AG10803 (cell line): ENCODE measurements at places on chromosomes 2 and 18.

DNA sequence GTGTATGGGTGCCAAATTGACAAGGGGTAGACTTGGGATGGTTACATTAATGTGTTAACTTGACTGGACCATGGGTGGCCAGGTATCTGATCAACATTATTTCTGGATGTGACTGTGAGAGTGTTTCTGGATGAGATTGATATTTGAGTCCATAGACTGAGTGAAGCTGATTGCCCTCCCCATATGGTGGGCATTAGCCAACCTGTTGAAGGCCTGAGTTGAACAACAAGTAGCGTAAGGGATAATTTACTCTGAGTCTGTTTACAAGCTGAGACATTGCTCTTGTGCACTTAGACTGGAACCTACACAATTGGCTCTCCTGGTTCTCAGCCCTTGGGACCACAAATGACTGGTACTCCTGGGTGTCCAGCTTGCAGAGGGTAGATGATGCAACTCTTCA is 240.1 kb downstream of the ASXL3 start:
- DNase-seq: no peak

DNA sequence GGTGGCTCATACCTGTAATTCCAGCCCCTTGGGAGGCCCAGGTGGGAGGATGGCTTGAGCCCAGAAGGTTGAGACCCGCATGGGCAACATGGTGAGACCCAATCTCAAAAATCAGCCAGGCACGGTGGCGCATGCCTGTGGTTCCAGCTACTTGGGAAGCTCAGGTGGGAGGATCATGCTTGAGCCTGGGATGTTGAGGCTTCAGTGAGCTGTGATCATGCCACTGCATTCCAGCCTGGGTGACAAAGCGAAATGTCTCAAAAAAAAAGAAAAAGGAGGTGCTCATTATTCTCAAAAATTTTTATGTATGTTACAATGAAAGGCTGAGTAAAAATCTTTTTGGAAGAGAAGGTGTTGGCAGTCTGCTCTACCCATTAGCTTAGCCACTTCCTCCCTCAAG is 106.8 kb downstream of the TSN start:
- DNase-seq: no peak

- DNase-seq: no peak
Observed at GRCh38 chr18:80148326-80149199, 39.5 kb downstream of the ADNP2 start.

DNA sequence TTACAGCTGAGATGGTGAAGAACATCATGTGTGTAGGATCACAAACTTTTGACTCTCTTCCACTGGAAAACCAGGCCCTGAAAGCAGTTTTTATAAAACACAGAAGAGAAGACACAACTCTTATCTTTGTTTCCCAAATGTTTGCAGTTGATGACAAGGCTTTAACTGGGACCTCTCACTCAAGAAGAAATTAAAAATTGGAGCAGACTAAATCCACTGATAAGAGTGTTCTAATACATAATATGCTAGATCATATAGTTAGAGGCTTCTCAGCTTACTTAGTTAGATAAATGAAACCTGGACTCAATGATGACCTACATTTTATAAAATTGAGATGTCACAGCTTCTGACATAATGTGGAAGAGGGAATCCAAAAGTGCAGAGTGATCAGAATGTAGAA is 158.3 kb upstream of the WDSUB1 start:
- DNase-seq: no peak

GRCh38 chr2:29223851-29224692 is 108.9 kb downstream of the CLIP4 start:
- DNase-seq: peak; percentile 38

GRCh38 chr2:211093743-211094303 is 537.4 kb downstream of the CPS1 start:
- DNase-seq: no peak

DNA sequence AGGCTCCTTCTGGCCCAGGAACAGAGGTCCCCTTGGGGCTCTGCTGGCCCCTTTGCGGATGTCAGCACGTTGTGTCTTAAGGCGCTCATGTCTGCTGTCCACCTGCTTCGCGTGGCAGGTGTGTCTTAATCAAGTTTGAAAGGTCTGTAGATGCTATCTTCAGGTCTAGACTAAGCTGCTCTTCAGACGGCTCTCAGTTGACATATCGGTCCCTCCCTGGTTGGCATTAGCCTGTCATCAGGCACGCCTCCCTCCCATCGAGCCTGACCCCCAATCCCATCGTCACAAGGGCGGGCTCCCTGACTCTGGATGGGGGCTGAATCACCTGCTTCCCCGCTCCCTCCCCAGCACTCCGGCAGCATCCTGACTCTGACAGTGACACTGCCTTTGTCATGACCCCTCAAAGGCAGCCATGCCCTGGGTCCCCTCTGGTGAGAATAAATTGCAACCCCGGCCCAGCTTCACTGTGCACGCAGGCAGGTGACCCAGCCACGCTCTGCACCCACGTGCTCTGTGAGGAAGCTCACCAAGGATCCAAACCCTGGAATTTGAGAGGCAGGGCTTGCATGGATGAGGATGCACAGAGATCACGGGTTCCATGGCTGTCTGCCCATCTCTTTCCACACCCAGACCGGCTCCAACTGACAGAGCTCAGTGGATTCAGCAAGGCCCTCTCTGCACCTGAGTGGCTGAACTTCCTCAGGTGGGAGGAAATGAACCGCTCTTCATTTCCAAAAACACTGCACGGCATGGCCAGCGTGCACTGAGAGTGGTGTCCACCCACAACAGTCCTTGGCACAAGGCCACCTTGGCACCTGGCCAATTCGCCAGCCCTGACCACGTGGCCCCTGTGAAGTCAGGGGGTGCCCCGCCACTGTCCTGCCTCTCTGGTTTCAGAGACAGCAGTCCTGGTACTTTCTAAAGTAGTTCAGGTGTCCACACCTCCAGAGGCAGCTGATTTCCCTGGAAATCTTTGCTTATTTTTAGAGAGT is 110.2 kb upstream of the GPC1 start:
- no peak for DNase-seq

GRCh38 chr2:62406573-62407043 is 99.4 kb downstream of the TMEM17 start:
- DNase-seq: no peak

DNA sequence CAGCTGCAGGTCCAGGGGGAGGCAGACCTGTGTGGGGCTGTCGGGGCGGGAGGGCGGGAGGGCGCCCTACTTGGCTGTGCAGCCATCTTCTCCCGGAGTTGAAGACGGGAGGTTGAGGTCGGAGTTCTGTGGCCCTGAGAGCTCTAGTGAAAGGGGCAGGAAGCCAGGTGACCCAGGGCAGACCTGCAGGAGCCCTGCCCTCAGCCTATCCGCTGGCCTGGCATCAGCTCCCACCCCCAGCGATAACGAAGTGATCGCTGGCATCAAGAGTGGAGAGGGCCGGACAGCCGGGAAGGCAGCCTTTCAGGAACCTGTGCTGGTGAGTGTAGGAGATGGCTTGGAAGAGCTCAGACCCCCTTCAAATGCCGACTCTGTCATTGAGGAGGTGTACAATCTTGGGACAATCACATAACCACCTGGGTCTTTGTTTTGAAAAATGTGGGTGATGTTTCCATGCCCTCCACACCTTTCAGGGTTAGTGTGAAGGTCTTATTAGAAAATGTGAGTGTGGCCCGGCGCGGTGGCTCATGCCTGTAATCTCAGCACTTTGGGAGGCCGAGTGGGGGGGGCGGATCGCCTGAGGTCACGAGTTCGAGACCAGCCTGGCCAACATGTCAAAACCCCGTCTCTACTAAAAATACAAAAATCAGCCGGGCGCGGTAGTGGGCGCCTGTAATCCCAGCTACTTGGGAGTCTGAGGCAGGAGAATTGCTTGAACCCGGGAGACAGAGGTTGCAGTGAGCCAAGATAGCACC is 1.3 kb downstream of the ARHGEF4 start:
- no peak for DNase-seq

- DNase-seq: no peak
Observed at GRCh38 chr18:9587924-9588323, 26.4 kb downstream of the PPP4R1 start.

DNA sequence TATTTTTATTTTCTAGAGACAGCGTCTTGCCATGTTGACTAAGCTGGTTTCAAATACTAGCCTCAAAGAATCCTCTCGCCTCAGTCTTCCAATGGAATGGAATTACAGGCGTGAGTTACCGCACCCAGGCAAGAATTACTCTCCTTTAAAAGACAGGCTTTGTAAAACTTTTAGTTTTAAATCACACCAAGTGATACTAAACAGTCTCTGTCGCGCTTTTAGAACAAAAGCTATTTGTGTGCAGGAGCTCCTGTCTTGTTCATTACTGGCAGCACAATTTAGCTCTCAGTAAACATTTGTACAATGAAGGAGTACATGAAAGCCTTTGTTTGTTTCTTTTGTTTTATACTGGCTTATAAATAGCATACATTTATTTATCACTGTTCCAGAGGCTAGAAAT is 1719.2 kb upstream of the PIK3C3 start:
- no peak for DNase-seq

DNA sequence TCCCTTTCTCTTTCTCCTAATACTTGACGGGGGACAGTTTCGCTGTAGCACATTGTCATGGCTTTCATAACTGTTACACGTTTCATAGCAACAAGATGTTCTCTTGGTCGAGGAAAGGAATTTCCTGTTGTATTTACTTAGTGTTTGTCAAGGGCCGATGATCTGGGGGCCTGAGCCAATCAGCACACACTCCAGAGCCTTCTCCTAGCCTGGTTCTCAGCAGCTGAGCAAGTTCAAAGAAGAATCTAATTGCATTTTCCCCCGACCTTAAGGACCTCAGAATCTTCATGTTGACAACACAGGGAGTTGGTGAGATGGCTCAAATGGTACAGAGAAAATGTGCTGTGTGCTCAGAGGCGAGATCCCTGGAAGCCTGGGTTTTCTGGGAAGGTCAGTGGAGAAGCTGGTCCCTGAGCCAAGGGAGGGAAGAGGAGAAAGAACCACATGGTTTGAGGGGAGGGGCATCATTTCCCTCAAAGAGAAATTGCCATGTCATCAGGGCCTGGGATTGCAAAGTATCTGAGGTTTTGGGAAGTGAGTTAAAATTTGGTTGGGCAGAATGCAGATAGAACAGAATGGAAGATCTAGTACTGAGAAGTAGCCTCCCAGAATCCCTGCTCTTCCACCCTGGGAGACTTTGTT is 76.9 kb upstream of the AGAP1 start:
- DNase-seq: peak; percentile 50
